Renal cortical epithelial cell (primary cell): ENCODE measurements at places on chromosomes 1 and 21.
A peak's percentile ranks its signal among the peaks of the same experiment; 100 is the strongest.

GRCh38 chr1:164519426-164519825 is 39.6 kb upstream of the PBX1 start:
- no peak for DNase-seq

GRCh38 chr1:71233645-71234044 is 152.8 kb upstream of the ZRANB2 start:
- DNase-seq: no peak

DNA sequence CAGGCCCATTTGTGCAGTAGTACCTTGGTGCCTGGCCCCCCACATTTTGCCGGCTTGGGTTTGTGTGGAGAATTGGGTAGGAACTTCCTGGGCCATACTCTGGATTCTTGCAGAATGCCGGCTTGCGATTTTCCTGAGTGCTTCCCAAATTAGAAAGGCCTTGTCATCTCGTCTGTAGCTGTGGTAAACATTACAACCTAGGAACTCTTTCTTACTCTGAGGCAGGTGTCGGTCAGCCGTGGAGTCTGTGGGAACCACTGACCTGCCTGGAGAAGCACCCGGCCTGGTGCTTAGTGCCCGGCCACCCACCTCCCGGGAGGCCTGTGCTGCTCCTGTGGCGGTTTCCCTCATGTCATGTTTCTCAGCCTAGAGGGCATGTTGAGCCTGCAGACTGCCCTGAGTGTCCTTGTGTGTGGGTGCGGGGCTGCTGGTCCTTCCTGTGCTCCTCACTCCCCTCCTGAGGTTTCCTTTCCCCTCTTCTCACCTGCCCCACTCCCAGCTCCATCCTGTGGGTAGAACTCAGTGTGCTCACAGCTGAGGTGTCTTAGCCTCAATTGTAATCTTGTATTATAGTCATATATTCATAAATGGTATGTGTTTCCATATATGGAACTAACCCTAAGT is 64.7 kb downstream of the S100B start:
- no peak for DNase-seq

- DNase-seq: no peak
These were observed 138.7 kb downstream of the DISP1 start for GRCh38 chr1:222953585-222953984.

DNA sequence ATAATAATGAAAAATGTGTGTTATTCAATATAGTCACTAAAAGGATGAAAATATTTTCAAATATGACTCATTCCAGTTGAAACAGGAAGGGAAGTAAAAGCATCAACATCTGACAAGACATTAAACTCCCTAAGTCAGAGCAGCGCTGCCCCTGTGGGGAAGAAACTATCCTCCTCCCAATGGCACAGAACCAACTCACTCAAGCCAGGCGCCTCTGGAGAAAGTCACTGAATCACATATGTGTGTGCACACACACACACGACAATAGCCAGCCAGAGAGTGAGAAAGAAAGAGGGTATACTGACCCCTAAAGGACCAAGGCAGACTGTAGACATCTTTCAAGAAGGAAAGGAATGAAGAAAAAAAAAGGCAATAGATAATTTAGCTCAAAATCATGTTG is 126.9 kb downstream of the SETD4 start:
- DNase-seq: peak; percentile 87

- DNase-seq: no peak
These were observed 8.2 kb downstream of the PLA2G5 start for GRCh38 chr1:20078171-20078651.

- DNase-seq: no peak
These were observed 134.1 kb downstream of the RHOU start for GRCh38 chr1:228869312-228869824.

DNA sequence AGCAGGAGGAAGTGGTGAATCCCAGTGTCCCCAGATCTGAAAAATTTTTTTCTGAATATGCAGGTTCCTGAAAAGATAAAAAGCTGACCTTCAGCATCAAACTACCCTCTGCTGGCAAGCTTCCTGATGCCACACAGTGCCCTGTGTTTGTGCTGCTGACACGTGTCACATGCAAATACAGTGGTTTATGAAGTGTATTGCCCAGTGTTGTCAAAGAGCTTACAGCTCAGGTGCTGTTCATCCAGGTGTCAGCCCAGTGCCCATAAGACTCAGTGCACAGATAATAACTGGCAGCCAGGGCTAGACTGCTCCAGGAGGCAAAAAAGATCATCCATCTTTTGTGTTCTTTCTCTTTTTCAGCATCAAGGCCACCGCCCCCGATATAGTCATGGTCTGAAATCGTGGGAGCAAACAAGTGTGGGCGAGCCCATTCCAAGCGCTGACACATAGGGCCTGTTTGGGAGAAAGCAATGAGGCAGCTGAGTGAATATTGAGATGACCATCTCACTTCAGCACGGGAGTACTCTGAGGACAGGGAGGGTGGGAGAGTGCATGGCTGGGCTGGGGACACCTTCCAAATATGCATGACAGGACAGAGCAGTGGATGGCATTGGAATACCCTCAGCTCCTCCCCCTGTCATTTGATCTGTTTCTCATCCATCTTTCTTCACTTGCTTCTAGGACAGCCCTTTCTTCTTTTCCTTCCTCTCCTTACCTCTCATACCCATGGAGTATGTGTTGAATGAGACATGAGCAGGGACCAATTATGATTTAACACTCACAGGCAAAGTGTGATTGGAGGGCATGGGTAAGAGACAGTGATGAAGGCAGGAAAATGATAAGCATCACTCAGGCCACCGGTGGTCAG is 6.4 kb upstream of the KCNK1 start:
- DNase-seq: no peak

DNA sequence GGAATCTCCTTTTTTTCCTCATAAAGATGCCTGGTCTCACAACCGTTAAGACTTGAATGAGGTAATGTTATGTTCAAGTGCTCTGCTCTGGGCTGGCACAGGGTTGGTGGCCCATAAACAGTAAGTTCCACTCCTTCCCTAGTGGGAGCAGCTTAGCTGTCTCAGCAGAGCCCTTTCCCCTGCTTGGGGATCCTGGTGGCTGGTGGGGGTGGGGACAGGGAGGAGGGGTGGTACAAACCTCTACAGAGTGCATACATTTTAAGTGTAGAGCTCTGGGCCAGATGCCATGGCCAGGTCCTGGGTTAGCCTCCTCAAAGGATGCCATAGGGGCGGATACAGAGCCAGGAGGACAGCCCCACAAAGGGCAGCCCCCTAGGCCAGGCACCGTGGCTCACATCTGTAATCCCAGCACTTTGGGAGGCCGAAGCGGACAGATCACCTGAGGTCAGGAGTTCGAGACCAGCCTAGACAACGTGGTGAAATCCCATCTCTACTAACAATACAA is 20.7 kb upstream of the PADI1 start:
- no peak for DNase-seq

- DNase-seq: no peak
These were observed 91.2 kb upstream of the KCNJ15 start for GRCh38 chr21:38165466-38166172.

GRCh38 chr1:4213366-4213973 is 313.4 kb upstream of the C1orf174 start:
- no peak for DNase-seq

GRCh38 chr1:173122344-173122935 is 71.7 kb upstream of the TNFSF18 start:
- DNase-seq: peak; percentile 13

GRCh38 chr21:46585191-46585953 is 19.5 kb downstream of the S100B start:
- DNase-seq: no peak

- DNase-seq: peak; percentile 97
These were observed at the start of gene KCNK1 for GRCh38 chr1:233613252-233614172. Gene KCNK1 (plus strand): TSS chr1:233614106. CDS start chr1:233614172, 66 bp downstream.

DNA sequence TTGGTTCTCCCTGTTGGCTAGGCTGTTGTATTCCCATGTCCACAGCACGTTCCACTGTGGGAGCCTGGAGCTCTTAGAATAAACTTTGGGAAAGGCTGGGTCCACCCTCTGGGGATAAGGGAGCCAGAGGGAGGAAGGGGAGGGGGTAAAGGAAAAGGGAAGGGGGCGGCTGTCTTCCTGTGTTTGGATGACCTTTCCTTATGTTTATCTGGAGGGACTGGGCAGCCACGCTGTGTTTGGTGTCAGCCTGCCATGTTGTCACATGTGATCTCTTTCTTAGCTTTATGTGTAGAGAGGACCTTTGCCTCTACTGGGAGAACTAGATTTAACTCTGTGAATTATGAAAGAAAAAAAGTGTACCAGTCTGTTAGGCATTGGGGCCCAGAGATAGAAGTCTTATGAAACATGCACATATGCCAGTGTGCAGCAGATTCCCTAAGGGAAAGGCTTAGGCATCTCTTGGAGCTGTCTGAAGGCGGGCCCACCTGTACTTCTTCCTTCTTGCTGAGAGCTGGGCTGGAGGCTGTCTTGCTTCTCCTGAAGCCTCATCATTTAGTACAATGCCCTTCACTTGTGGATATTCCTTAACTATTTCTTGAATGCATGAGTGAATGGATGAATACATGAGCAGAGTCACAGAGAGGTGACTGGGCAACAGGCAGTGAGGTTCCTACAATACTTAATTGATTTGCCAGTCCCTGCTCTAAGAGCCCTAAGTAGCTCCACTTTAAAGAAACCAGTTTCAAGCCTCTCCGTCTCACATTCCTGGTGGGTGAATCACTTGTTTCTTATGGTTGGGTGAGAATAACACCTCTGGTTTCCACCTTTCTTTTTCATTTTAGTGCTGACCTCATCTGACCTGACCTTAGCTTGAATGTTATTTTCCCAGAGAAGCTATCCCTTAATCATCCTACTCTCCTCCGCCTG is 62.5 kb upstream of the ARHGAP29 start:
- peak; percentile 100 for DNase-seq

- DNase-seq: no peak
These were observed 86.9 kb downstream of the PBX1 start for GRCh38 chr1:164645921-164646320.

GRCh38 chr1:193769651-193770050 is 583.2 kb upstream of the B3GALT2 start:
- DNase-seq: no peak

- DNase-seq: no peak
These were observed 44.3 kb downstream of the CD34 start for GRCh38 chr1:207866471-207867135.

DNA sequence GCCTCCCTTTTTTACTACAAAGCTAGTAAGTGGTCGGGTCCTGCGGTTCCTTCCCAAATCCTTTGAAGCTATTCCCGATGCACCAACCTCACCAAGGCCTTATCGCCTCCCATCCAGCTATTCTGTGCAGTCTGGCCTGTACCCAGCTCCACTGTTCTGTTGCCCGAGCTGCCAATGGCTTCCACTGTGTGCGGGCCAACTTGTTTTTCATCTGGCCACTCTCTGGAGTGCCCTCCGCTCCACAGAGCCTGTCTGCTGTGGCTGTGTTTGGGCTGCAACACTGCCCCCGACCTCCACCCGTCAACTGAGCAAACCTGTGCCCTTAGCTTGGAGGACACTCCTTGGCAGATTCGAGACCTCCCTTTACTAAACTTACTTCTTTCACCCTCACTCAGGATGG is 125.0 kb downstream of the KIAA0319L start:
- DNase-seq: no peak

DNA sequence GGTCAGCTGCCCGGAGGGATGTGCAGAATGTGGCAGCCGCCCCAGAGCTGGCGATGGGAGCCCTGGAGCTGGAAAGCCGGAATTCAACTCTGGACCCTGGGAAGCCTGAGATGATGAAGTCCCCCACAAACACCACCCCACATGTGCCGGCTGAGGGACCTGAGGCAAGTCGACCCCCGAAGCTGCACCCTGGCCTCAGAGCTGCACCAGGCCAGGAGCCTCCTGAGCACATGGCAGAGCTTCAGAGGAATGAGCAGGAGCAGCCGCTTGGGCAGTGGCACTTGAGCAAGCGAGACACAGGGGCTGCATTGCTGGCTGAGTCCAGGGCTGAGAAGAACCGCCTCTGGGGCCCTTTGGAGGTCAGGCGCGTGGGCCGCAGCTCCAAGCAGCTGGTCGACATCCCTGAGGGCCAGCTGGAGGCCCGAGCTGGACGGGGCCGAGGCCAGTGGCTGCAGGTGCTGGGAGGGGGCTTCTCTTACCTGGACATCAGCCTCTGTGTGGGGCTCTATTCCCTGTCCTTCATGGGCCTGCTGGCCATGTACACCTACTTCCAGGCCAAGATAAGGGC is 33.5 kb upstream of the LHX4 start:
- no peak for DNase-seq

DNA sequence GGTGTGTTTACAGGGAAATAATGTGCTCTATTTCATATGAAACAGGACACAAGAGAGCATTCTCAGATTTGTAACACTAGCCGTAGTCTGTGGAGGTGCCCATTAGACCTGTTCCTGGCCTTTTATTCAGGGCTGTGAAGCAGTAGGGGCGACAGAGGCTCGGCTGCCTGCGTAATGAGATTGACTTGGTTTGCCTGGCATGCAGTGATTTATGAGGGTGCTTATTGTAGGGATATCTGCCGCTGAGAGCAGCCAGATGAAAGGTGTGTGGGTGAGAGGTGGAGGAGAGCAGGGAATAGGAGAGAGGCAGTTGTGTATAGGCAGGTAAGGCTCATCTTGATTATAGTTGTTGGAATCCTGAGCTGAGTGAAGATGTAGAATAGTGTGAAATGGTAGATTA is 51.3 kb downstream of the DNAJC6 start:
- no peak for DNase-seq

GRCh38 chr1:162186406-162186805 is 116.9 kb downstream of the NOS1AP start:
- DNase-seq: no peak

DNA sequence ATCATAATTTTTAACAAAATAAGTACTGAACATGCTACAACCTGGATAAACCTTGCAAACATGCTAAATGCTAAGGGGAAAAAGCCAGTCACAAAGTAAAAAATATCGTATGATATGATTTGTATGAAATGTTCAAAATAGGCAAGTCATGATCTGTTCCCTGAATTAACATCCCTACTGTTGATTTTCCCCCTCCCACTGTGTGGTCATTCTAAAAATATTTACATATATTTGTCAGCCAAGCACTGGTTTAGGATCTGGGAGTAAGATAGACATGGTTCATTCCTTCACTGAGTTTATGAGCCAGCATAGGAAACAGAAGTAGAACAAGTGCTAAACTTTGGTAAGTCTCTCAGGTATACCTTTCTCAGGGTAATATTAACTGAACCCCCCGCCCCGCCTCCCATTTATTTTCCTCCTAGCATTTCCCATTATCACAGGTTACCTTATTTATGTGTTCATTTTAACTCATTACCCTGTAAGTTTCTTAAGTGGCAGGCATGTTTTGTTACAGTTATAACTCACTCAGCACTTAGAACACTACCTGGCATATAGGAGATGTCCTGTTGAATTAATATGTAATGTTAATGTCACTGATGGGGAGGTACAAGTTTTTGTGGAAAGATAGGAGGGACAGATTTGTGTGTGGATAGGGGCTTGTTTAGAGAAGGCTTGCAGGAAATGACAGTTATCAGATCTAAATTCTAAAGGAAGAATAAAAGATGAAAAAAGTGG is 12.3 kb downstream of the UQCRH start:
- DNase-seq: no peak
